D341Med (cell line): ENCODE measurements at places on chromosomes 7 and 10.

GRCh38 chr10:128083191-128083895 lies 42.9 kb downstream of the MKI67 start:
- DNase-seq = no peak

- DNase-seq = no peak
These were observed 85.2 kb upstream of the SGCE start for GRCh38 chr7:94741179-94741578.

DNA sequence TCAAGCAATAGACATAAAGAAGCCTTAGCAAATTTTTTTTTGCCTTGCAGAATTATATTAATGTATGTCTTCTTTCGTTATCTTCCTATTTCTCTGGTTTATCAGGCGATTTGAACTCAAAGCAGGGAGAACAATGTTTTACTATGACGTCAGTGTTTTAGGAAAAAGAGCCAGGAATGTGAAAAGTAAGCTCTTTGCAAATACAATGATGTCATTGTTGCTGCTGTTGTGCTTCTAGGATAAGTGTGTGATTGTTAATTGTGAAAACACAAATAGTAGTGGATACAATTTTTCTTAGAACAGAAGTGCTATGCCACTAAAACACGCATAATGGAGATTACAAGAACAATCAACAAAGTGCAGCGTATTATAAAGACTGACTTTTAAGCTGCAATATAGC lies 9.5 kb upstream of the AUTS2 start:
- DNase-seq = no peak

DNA sequence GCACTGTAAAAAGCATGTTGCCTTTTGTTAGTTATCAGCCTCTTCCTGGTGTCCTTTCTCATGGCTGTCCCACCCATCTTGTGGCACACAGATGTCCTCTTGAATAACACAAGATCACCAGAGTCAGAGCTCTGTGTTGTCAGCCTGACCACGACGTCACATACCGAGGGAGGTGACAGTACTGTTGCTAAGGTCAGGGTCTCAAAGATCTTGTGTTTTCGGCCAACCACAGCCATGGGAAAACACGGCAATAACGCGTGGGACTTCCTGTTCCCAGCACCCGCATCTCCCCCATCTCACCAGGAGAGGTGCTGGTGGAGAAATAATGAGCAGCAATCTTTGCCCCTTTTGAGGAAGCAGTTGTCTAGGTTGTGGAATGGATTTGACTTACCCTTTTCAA lies 40.4 kb downstream of the NPVF start:
- no peak for DNase-seq

- DNase-seq = no peak
These were observed 64.1 kb upstream of the GNA12 start for GRCh38 chr7:2908103-2908683.

DNA sequence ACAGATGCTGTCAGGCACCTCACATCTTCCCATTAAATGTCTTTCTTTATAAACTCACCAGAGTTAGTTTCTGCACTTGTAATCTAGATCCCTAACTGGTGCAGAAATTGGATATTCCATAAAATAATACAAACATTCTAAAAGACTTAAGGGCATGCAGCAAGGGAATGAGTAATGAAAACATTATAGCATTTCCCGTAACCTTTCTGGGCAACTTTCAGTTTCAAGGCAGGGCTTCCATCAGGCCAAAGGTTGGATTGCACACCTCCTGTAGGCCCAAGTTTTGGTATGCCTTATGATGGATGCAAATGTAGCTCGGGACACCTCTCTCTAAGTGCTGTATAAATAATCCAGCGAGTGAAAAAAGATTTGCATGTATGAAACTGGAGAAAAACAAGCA lies 129.9 kb upstream of the LYZL2 start:
- no peak for DNase-seq

GRCh38 chr7:12859761-12860160 lies 172.3 kb downstream of the ARL4A start:
- DNase-seq = no peak

GRCh38 chr7:128459394-128459878 lies 3.8 kb downstream of the HILPDA start:
- DNase-seq = peak; percentile 71

DNA sequence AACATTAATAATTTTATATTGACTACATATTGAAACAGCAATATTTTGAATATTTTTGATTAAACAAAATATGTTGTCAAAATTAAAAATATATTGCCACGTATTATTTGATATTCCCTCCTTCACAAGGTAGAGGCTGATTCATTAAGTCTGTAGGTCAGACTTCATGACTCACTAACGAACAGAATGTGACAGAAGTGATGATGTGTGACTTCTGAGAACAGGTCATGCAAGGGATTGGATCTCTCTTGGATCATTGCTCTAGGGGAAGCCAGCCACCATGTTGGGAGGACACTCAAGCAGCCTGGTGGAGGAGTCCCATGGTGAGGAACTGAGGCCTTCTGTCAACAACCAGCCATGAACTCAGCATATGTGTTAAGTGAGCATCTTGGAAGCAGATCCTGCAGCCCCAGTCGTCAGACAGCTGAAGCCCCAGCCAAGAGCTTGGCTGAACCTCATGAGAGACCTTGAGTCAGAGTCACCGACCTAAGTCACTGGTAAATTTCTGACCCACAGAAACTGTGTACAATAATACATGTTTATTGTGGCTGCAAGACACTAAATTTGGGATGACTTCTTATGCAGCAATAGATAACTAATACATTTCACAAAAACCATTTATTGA lies 66.6 kb downstream of the HTR5A start:
- no peak for DNase-seq

- DNase-seq = peak; percentile 36
These were observed 115.6 kb downstream of the TSPAN12 start for GRCh38 chr7:120742372-120742771.

- peak; percentile 10 for DNase-seq
These were observed 50.1 kb upstream of the TMEM72 start for GRCh38 chr10:44860811-44861736.

- DNase-seq = no peak
These were observed 315.1 kb downstream of the ADARB2 start for GRCh38 chr10:1422275-1422674.

DNA sequence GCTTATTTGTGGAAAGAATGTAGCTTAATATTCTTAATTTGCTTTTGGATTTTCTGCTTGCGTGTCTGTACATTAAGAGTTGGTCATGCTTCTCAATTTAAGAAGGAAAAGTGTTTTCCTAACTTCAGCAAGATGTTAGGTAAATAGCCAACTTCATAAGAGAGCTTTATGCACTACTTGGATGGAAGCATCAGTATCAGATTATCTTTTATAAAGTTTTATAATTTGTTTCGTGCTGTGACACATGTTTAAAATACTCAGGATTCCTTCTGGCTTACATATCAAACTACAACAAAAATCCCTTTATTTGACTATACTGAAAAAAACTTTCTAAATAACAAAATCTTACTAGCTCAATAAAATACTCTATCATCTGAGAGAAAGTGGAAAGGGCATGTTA lies 34.8 kb upstream of the AGR2 start:
- DNase-seq = no peak

DNA sequence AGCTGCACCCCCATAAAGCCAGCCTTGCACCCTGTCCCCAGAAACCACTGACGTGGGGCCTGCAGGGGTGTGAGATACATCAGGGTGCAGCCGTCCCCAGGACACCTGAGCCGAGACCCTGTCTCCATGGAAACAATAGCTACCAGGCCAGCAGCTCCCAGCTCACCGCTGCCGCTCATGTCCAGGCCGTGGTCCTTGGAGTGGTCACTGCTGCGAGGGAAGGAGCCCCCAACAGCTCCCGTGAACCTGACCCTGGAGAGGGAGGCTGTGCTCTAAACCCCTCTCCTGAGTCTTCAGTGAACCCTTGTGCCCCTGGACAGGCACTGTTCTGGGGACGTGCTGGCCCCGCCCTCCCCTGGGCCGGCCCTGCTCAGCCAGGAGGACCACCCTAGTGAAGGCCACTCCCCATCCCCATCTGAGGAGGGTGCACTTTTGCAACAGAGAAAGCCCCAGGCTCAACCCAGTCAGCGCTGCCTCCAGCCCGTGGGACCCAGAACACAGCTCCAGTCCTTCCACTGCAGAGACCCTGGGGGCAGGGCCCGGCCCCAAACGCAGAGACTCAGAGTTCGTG lies 19.6 kb upstream of the INPP5A start:
- no peak for DNase-seq

DNA sequence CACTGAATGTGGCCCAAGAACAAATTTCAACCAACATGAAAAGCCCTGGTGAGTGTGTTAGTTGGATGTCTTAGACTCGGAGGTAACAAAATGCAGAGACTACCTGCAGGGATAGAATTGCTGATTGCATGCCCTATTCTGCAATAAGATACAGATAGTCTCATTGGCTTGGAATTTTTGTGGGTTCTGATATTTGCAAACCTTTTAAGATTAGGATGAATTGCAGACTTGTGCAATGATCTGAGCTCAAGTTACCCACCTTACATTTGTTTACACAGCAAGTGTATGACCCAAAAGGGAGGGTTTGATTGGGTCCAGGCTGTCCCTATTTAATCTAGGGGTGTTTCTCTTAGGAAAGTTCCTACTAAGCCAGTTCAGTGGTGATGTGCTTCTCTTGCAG lies 45.4 kb downstream of the GPR37 start:
- DNase-seq = no peak

GRCh38 chr7:152641384-152641783 lies 34.6 kb downstream of the XRCC2 start:
- DNase-seq = no peak

- no peak for DNase-seq
These were observed 53.8 kb upstream of the GSAP start for GRCh38 chr7:77469927-77470326.

- no peak for DNase-seq
These were observed 195.8 kb upstream of the MKLN1 start for GRCh38 chr7:131131746-131132431.

DNA sequence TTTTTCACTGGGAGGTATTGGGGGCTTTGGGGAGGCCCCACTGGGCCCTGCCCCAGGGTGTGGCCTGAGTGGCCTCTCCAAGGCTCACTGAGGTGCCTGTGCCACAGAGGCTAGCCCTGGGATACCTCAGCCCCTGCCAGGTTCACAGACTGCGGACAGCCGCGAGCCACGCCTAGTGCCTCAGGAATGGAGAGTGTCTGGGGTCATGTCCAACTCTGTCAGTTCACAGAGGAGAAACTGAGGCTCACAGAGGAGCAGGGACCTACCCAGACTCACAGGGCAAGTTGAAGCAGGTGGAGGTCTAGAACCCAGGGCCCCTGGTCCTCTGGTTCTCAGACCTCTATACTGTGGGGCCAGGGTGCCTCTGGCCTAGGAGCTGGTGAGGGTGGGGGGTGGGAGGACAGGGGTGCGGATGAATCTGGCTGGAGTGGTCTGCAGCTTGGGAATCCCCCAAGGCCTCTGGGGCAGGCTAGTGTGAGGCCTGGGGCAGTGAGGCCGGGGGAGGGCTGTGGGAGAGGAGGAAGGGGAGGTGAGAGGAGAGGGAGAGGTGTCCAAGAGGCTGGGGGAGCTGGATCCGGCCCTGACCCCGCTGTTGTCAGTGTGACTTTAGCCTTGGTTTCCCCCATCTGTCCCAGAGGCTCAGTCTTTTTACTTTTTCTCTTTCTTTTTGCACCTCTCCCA lies 20.0 kb downstream of the NEURL1 start:
- no peak for DNase-seq

DNA sequence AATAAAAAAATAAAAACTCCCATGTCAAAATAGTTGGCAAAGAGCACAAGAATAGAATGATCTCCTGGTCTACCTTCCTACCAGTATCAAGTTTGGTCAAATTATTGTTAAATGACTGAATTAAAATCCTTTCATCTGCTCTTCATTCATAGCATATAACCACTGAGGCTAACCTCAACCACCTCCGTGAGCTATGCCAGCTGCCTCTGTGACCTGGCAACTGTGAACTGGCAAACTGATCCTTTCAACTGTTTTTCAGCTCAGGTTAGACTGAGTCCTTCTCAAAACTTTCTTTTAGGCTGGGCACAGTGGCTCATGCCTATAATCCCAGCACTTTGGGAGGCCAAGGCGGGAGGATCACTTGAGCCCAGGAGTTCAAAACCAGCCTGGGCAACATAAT lies 36.1 kb downstream of the NUDCD3 start:
- no peak for DNase-seq

GRCh38 chr10:31368724-31369123 lies 49.7 kb downstream of the ZEB1 start:
- no peak for DNase-seq

DNA sequence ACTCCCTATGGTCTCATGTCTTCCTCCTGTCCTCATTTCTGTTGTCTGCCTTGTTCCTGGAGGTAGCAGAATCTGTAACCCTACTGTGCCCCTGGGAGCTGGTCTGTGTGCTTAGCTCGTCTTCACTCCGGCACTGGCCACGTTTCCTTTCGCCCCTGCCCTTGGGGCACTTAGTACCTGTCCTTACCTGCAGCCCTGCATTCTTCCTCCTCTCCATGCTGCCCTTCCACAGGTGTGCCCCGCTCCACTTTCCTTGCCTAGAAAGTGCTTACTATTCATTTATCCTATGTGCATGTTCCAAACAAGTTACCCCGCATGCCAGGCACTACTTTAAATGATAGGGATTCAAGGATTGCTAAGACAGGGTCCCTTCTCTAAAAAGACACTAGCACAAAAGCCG lies 199.9 kb upstream of the ZMIZ1 start:
- DNase-seq = no peak

DNA sequence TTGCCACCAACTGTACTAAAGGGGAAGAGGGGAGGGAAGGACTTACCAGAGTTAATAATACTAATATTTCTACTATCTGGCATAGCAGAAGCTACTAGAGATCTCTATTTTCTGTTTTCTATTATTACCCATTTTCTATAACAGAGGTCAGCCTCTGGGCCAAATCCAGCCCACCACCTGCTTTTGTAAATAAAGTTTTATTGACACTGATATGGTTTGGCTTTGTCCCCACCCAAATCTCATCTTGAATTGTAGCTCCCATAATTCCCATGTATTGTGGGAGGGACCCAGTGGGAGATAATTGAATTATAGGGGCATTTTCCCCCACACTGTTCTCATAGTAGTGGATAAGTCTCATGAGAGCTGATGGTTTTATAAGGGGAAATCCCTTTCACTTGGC lies 45.9 kb upstream of the CUL1 start:
- DNase-seq = no peak

DNA sequence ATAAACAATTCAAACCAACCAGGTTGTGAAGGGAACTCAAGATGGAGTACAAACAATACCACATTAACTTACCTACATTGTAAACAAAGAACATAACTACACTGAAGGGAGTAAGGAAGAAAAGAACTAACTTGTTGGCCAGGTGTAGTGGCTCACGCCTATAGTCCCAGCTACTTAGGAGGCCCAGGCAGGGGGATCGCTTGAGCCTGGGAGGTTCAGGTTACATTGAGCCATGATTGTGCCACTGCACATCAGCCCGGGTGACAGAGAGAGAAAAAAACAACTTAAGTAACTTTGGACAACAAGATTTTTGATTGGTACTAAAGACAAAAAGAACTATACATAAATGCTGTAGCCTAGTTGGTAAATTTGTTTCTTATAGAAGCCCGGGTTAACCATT lies 68.8 kb downstream of the TRIL start:
- no peak for DNase-seq

GRCh38 chr10:642186-642890 lies 47.1 kb downstream of the DIP2C start:
- DNase-seq = no peak
